ENCODE measurements at places on chromosomes 13 and 19.

DNA sequence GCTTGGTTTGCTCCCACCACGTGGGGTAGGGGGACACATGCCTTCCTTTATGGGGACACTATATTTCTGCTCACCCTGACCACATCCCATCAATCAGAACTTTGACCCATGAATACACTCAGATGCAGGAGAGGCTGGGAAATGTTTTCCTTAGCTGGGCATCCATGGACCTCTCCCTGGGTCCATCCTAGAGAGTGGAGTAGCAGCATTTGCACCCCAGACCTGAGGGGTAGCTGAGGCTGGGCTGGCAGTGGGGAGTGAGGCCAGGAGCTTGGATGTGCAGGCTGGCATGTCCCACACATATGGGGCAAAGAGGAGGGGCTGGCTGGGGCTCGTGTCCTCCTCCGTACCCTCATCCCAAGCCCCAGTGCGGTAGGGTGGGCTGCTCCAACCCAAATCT is 152.8 kb downstream of the TM9SF2 start:
- no peak for DNase-seq

- no peak for DNase-seq
Observed at GRCh38 chr19:5648464-5648863, 25.6 kb downstream of the SAFB start.

DNA sequence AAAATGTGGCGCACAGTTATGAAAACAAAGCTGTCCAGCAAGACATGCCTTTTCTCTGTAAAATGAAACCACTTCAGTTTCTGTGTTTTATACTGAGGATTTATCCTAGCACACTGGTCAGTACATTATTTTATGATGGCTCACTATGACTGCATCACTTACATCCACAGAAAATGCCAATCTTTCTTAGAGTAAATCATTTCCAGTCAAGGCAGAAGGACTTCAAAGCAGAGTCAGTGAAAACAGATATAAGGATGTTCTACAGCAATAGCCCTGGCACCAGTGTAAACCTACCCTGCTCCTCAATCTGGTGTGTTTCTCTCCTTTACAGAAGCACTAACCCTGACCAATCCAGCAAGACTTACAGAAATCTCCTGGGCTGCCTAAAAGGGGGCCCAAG is 473.5 kb downstream of the GPC6 start:
- DNase-seq = no peak

DNA sequence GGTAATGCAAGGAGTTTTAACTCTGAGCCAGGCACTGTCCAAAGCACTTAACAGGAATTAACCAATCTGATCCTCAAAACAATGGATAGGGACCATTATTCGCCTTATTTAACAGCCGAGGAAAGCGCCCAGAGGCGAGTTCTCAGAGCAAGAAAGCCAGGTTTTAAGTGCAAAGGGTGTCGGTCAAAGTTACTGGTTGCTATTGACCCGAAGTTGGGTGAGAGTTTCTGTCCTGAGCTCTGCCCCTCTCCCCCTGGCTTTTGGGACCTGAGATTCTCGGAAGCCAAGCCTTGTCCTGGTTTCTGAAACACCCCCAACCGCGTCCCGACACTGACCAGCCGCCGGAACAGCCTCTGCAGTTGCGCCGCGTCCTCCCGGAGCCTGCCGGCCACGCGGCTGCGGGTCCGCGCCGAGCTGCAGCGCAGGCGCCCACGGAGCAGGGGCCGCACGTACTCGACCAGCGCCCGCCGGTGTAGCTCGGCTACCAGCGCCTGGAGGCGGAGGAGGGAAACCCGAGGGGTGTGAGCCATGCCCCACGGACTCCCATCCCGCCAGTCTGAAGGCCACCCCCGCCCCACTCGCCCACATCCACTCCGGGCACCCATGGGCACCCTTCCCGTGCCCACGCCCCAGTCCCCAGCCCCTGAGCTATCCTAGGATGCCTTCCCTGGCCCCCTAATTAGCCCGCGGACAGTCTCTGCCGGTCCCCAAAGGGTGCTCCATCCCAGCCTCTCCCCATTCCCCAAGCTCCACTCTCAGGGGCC is 27.8 kb downstream of the EXOC3L2 start:
- DNase-seq = no peak

- no peak for DNase-seq
Observed at GRCh38 chr13:24184882-24185281, 24.4 kb downstream of the SPATA13 start.

GRCh38 chr13:73162912-73163911 is 104.4 kb downstream of the KLF5 start:
- DNase-seq = no peak

- no peak for DNase-seq
Observed at GRCh38 chr13:37595162-37595561, 3.4 kb downstream of the POSTN start.

- DNase-seq = no peak
Observed at GRCh38 chr13:97234236-97234635, 12.1 kb downstream of the MBNL2 start.
